ENCODE measurements at places on chromosomes 1 and 21.

DNA sequence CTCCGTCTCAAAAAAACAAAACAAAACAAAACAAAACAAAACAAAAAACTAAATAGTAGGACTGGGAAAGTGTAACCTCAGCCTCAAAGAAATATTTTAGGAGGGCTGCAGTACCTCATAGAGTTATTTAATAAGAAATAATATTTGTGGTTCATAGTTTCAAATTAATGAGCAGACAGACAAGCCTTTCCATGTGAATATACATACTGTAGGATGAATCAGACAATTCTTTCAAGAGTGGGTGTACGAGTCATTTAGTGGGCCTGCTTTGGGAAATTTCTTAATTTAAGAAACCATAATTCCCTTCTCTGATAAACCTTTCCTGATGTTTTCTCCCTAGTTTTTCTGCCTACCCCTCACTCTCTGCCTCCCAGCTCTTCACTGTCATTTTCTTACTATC, 52.5 kb downstream of the CDC14A start:
- DNase-seq, result no peak

GRCh38 chr1:114154146-114154962, 685 bp upstream of the SYT6 start:
- DNase-seq, result no peak

DNA sequence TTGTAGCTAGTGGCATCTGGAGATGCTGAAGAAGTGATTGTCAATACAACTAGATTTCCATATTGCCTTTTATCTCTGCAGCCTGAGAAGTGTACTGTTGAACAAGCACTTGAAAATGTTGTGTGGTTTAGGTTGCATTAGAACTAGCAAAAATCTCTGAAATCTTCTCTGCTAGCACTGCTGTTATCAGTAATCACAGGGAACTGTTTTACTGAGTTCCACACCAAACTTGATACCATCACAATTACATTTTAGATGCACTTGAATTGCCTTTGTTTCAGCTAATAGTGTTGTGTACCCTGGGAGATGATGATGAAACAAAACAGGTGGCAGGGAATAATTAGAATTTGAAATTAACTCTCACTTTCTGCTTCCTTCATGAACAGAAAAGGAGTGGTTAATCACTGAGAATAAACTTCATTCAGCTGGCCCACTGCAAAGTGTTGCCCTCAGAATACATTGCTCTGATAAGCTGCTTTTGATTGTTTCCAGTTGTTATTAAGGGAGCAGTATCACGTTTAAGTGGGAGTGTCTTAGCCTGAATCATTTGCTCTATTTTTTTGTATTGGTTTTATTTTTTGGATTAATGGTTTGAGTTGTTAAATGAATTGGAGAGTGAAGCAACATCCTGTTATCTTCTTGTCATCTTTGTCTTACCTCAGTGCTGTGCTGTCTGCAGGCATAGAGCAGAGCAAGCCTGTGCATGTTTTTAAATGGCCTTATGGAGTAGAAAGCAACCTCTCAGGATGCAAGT, 13.0 kb downstream of the FAM20B start:
- no peak for DNase-seq

DNA sequence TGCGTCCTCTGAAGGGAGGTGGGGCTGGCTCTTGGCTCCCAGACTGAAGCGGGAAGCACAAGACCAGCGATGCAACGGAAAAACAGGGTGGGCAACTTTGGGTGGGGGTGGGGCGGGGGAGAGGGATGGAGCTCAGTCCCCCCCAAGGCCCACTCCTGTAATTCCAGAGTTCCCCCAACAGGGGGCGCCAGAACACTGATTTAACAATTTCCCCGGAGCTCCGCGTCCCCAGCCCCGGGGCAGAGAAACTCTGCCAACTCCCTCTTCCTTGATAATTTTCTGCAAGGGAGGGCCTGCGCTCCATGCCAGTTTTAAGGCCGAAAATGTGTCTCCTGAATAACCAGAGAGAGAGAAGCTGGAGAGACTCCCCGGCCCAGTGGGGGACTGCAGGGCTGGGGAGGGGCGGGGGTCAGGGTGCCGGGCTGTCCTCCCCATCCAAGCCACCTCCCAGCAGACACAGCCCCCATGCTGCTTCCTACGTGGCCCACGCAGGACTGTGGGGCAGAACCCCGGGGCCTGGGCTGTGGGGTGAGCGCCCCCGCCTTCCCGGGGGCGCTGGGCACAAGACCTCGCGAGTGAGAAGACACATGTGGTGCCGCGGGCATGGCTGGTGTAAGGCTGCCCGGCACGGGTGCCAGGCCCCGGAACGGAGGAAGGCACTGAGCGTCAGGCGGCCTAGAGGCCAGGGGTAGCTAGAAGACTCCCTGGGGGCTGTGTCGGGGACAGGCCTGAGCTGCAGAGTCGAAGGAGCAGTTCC, 51.4 kb downstream of the KIF21B start:
- peak; percentile 81 for DNase-seq

DNA sequence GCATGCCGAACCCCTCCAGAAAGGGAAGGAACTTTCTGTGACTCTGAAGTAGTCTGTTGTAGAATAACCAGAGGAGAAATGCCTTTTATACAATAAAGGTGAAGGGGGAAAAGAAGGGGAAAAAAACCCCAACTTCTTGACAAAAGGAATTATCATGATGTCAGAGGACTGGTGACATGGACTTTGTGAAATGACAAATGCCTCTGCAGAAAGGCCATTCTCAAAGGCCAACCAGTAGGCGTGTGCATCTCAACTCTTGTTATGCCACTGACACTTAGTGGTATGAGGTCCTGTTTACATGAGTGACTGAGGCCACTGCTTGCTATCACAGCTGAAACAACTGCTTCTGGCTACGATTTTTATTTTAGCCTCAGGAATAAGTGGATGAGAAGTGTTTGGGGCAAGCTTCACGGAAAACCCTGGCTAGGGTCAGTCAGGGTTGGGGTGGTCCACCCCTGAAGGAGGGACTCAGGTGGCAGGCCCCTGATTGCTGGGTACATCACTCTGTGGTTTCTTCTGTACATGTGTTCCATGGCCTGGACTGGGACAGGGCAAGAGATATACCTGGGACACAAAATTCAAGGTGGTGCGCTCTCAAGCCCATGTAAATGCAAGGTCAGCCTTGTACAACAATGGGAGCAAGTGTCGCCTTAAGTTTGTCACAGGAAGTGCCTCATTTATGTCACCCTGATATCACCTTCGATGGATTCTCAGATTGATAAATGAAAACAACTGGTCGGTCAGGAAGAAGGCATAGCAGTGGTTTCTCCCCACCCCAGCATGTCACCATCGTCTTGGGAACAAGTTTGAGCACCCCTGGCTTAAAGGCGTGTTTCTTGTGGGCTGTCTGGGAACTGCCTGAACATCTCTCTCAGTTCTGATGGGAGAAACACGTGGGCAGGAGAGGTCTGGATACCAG, 12.4 kb downstream of the RUNX1 start:
- no peak for DNase-seq

GRCh38 chr1:44689447-44689765, 14.9 kb downstream of the ARMH1 start:
- no peak for DNase-seq

- no peak for DNase-seq
Observed at GRCh38 chr1:37954316-37954971, 7.6 kb upstream of the INPP5B start.

GRCh38 chr1:154819628-154820590, 50.2 kb downstream of the KCNN3 start:
- DNase-seq, result peak; percentile 45

DNA sequence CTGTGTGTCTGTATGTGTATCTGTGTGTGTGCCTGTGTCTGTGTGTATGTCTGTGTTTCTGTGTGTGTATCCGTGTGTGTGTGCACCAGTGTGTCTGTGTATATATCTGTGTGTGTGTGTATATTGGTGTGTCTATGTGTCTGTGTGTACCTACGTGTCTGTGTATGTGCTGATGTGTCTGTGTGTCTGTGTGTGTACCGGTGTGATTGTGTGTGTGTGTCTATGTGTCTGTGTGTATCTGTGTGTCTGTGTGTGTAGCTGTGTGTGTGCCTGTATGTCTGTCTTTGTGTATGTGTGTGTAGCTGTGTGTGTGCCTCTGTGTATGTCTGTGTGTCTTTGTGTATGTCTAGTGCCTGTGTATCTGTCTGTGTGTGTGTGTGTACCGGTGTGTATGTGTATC, 32.0 kb downstream of the CAMK2N1 start:
- DNase-seq, result no peak

GRCh38 chr1:38451541-38451993, 405.0 kb upstream of the POU3F1 start:
- no peak for DNase-seq

- DNase-seq, result peak; percentile 16
Observed at GRCh38 chr1:90046635-90047034, 51.7 kb downstream of the ZNF326 start.

DNA sequence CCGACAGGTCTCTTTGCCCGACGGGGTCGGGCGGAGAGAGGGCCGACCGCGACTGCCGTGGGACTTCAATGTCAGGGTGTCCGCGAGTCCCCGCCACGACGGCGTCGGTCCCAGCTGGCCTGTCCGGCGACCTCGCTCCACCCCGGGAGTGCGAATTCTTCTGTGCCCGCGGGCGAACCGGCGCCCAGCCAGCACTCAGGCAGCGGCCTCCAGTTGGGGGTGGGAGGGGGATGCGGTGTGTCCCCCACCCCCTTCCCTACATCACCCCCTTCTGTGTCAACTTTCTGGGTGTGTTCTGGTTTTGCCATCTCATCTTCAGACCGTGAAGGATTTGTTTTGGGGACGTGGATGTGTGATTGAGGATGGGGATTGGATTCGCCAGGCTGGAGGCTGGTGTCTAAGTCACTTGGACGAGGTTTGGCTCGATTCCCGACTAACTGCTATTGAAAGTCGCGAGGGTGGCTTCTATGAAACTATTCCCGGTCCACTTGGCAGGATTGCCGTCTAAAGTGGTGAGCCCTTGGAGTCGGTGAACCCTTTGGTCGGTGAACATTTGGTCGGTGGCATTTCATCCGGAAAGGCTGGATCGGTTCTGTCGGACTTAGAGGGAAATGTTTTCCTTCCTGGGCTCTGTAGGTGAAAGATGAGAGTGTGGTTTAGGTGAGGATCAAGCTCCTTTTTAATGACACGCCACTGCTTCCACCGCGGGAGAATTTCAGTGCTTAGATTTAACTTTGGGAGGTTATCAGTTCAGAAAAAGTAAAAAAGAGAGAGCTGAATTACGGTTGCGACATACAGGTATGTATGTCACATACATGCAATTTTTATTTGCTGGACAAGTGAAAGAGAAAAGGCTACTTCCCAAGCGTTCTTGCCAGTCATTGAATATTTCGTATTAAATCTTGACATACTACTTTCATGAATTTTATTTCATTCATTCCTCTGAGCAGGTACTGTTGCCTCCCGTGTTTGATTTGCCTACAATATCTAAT, 771 bp downstream of the ABCD3 start:
- no peak for DNase-seq

DNA sequence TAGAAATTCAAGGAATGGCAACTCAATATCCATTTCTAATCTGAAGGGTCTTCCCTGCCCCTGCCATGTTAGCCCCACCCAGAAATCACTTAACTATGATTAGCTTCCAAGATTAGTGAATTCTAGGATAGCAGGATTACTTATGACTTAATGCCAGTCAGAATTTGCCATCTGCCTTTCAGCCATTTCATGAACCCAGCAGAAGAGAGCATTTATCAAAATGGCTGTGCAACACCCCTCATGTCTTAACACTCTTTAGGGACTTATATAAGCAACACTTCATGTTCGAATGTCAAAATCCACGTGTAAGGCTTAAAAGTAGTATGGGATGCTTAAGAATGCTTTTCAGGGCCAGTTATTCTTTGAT, 288.5 kb downstream of the NFIA start:
- no peak for DNase-seq

DNA sequence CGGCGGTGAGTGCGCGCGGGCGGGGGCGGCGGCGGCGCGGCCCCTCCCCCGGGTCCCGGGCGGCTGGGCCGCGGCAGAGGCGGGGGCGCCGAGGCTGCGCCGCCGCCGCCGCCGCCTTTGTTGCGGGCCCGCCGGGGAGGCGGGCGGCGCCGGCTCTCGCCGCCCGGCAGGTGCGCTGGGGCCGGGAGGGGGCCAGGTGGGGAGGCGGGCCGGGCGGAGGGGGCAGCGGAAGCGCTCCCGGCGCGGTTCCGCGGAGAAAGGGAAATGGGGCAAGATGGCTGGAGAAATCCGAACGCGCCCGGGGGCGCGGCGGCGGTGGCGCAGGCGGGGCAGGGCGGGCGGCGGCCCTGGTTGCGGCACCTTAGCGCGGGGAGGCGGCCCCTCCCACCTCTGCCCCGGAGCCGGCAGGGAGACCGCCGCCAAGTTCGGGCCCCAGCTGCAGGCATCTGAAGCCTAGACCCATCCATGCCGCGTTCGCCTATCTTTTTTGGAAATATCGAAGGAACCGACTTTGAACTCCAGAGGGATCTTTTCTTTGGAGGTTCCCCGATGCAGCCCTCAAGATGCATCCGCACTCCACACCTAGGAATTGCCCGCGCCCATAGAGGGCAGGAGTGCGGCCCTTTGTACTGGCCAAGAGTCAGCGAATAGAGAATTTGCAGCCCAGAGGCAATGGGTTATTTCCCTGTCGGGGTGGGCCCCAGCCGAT, 479 bp downstream of the POGK start:
- peak; percentile 45 for DNase-seq

DNA sequence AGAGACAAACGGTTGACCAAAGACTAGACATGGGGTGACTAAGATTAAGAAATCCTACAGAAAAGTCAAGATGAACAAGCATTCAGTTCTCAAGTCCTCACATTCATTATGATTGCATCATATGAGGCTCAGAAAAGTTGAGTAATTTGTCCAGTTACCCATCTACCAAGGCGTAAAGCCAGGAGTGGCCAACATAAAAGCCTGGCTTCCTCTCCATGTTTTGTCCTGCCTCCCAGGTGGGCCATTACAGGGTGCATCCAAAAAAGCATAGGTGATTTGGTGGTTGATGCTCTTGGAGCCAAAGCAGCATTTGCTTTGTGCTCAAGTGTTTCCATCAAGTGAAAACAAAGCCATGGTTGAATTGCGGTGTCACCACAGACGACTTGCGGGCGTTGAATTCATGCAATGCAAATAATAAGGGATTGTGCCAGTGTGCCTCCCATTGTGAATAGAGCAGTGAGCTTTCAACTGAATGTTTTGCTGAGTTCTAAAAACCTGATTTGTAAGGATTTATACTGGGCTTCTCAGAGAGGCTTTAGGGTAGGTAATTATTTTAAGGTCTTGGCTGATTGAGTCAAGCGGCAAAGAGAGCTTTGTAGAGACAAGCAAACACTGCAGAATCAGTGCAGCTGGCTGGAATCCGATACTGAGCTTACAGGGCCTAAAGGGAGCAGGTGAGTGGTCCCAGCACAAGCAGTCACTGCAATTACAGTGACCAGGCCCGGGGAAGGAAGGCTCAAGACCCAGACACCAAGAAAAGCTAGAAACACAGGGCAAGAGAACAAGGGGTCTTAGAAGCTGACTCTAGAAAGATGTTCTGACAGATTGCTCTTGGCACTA, 54.1 kb downstream of the KCNJ15 start:
- no peak for DNase-seq

Data from GM20000 (cell line).